Naive thymus-derived CD8-positive, alpha-beta T cell (primary cell): ENCODE measurements at places on chromosomes 16 and 17.

DNA sequence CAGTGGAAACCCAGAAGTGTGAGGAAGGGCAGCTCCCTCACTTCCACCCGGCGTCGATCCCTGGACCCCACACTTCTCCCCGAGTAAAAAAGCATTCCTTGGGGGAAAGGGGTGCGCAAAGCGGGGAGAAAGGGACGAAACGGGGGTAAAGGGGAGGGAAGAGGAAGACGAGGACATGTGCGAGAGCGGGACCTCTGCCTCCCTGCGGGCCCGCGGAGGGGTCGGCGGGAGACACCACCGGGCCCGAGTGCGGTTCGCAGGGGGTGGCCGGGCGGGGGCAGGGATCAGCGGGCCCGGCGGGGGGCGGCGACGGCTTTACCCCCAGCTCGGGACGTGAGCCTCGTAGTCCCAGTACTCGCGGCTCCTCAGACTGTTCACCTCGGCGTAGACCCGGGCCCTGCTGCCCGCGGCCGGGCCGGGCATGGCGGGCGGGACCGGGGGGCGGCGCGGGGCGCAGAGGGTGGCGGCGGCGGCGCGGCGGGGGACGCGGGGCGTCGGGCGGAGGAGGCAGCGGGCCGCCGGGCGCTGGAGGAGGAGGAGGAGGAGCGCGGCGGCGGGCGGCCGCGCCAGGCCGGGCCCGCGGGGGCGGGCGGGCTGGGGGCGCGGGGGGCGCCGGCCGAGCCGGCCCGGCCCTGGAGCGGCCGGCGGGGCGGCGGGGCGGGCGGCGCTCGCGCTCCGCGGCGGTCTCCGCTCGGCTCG, 443 bp downstream of the CSNK2A2 start:
- no peak for DNase-seq

DNA sequence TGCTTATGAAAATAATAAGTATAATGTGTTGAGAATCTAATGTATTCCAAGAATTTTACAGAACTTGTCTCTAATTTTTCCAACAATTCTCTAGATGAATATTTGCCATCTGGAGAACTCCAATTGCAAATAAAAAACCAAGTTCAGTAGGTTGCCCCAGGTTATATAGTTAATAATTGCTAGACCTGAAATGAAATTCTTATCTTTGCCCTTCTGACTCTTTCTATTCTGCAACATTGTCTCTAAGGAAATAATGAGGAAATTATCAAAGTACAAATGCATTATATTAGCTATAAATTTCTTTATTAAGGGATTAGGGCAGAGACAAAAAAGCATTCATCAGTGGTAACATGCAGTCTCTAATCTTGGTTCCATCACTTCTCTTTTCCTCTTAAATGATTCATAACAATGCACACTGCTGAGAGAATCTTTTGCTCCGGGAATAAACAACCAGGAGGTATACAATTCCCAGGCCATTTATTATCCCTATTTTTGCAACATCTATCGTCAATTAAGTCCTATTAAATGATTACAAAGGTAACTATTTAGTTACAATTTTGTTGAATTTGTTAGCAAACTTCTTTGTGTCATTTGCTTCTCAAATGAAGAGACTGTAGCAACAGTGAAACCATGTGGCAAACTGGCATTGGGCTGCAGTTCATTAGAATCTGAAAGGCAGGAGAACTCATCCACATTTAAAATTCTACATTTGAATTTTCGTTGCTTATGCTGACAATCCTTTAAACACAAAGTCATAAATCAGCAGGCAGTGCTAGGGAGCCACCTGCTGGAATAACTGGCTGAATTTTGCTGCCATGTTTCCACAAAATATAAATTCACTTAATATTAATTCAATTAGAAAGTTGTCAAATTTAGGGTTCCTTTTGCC, 349.6 kb downstream of the KIF2B start:
- DNase-seq, result no peak

DNA sequence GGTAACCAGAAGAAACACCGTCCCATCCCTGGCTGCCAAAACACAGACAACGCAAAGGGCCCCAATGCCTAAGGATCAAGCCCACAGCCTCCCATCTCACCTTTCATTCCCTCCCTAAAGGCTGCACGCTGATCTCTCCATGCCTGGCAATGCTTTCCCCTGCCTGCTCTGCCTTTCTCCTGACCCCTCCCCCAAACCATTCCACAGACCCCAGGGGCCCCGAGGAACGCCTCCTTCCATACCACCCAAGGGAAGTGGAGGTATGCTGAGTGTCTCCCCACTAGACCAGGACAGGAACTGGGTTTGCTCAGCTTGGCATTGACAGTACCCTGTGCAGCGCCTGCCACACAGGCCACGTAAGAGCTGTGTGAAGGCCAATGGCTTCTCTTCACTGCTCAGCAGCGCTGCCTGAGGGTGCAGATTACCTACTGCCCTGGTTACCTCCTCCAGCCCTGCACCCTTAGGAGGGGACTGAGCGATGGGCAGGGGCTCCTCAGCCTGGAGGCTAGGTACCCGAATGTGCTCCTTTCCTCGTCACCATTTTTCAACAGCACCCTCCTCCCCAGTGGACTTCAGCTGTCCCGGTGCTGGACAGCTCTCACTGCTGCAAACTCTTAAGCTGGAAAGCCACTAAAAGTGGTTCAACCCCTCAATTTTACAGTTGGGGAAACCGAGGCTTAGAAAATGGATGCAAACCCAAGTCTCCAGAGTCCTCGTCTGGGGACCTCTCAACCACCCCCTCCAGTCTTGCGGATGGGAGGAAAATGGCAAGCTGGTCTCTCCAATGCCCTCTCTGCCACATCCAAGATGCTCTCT, 45.0 kb downstream of the SRCIN1 start:
- DNase-seq, result no peak

DNA sequence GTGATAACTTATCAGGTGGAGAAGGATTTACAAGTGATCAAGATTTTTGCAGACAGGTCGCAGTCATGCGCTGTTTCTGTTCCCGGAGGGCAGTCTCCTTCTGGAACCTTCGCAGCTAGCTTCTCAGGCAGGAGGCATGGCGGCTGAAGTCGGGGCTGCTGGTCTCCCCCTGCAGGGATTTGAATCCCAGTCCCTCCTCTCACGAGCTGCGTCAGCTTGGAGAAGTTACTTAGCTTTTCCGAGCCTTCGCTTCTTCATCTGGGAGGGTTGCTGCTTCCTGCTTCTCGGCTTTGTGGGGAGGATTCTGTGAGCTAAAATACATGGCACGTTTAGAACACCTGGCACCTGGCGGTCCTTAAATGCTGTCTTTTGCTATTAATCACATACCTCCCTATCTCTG, 287.8 kb upstream of the FOXF1 start:
- no peak for DNase-seq

GRCh38 chr16:57711346-57711745, 16.7 kb downstream of the DRC7 start:
- DNase-seq, result no peak

GRCh38 chr17:10385871-10386270, 13.1 kb upstream of the MYH13 start:
- DNase-seq, result no peak

DNA sequence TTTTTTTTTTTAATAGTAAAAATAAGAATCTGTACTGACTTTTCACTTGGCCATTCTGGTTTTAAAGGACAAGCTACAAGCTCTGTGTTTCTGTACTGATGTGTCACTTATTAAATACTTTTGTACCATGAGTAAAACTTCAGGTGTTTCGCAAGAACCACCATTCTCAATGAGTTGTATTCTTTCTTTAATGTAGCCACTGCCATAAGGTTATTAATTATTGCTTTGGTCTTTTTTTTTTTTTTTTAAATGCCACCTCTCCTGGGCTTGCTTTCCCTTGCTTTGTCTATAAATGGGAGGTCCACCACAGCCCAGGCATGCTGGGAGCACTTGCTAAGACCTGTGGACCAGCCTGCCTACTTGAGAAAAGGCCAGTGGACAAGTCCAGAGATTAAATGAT, 8.4 kb downstream of the ARL2BP start:
- DNase-seq, result no peak

DNA sequence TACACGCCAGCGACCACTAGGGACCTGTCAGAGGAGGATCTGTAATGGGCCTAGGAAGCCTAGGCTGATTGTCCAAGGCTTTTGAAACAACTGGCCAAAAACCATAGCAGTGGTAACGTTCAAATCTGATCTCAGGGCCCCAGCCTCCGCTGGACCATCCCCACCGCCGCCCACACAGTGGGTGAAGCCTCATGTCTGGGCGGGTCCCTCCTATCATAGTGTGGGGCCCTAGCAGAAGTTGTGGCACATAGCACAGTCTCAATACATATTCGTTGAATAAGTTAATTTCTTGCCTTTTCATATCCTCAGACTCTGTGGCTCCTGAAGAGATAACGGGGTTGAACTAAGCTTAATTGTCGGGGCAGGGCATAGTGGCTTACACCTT, 818 bp downstream of the DPH1 start:
- no peak for DNase-seq

DNA sequence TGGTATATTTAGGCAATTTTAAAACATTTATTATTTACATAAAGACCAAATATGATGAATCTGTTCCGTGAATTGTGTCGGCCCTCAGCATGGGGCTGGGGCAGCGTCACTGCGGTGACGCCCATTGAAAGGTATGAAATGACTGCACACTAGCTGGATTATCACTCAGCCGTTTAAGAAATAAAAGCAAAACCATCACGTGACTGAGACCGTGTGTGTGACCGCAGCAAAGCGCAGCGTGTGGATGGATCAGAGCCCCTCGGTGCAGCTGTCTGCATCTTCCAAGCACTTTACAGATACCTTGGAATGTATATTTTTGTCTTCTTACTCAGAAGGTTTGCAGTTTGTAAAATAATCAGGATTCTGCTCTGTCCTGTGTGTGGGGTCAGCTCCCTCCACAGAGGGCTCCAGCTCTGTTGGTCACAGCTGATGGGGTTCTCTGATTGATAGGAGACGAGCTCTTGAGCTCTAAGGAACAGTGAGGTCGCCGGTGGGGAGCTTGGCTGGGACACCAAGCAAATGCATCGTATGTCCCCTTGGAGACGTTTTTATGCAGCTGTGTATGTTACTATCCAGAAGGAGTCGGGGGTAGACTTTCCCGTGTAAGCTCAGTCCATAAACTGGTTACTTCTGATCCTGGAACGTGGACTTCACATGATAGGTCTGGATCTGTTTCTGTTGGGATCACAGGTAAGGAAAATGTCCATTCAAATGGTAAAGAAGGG, 45.1 kb downstream of the WDR45B start:
- DNase-seq, result no peak

- no peak for DNase-seq
Observed at GRCh38 chr16:87140211-87141200, 176.7 kb downstream of the C16orf95 start.
